Mesothelial cell of epicardium (in vitro differentiated cells): ENCODE measurements at places on chromosomes 1 and 21.

DNA sequence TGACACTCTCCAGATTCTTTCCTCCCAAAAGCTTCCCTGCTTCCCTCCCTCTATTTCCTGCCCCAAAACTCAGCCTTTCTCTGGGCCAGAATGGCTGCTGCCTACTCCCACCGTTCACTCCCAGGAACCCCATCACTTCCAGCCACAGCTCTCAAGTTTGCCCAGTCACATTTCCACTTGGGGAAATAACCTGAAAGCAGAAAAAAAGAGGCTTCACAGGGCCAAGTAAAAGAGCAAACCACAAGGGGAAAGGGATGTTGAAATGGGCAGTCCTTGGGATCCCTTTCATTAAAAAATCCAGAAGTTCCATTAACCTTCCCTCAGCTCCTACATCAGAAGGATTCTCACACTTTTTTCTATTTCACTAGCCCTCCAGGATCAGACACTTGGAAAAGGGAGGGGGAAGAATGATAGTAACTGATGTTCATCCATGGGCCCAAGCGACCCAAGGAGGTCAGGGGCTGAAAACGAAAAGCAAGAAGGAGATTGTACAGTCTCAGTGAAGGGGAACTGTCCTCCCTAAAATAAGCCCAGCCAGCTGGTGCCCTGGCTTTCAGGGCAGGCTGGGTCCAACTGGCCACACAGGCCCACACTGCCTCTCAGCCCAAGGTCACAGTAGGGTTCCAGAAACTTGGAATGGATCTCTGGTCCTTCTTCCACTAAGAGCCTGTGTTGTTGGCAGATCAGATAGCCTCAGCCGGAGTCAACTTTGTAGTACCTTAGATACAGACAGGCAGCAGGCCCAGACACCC lies 49.7 kb downstream of the DMAP1 start:
- DNase-seq = no peak

DNA sequence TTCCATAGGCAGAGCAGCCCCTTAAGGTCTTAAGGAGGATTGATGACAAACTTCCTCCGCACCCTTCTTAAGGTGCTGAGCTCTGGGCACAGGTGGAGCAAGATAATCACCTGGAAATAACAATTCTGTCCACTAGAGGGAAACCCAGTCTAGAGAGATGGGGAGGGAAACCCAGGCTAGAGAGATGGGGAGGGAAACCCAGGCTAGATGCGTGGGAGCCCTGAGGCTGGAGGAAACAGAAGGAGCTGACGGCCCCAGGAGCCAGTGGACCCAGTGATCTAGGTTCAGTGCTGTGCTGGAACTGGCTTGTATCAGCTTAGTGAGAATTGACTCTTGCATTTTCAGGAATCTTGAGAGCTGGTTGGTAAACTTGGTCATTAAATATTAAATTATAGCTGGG lies 17.8 kb upstream of the MYCL start:
- no peak for DNase-seq

- DNase-seq = no peak
Observed at GRCh38 chr1:157437296-157437695, 115.0 kb downstream of the FCRL5 start.

DNA sequence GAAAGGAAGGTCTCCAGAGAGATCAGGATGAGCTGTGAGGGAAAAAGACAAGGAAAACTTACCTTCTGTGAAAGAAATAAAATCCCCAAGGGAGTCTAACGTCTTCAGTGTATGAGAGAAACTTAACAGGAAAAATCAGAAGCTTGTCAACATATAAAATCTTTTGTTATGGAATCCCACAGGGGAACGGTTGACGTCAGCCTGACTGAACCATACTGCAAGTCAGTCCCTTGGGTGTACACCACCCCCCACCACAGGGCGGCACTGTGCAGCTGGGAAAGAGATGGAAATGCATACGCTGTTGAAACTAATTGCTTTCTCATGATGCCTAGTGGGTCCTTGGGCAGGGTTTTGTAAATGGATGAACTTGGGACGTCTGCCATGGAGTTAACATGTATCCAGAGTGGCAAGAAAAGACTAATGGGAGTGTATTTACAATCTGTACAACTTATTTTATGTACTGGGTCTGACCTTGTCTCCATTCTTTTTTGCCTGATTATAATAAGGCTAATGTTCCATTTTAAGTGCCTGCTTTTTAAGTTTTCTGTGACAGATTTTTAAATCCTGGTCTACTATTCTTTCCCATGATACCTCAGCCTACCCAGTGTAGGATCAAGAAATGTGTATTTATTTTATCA lies 22.7 kb downstream of the UTP25 start:
- peak; percentile 49 for DNase-seq

GRCh38 chr1:203320591-203321272 lies 15.4 kb downstream of the BTG2 start:
- no peak for DNase-seq
